ENCODE measurements at places on chromosomes 6 and 20.

DNA sequence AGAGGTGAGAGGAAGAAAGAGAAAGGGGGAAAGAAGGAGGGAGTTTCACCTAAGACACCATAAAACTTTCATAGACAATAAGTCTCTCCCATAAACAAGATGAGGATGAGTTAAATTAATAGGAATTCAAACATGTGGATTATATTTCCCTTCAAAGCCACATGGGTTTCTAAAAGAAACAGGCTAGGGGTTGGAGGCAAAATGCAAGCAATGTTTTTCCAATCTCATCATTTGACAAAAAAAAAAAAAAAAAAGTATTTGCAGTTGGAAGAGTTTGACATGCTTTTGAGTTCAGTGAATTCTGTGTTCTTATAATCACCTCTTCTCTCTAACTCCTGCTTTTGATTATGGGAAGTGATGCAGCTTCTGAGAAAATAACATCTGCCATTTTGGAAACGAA, 286.5 kb upstream of the PRND start:
- no peak for DNase-seq

- DNase-seq, result no peak
Observed at GRCh38 chr20:34689486-34689885, 12.6 kb upstream of the PIGU start.

- no peak for DNase-seq
Observed at GRCh38 chr20:43442282-43442880, 15.3 kb upstream of the SRSF6 start.

DNA sequence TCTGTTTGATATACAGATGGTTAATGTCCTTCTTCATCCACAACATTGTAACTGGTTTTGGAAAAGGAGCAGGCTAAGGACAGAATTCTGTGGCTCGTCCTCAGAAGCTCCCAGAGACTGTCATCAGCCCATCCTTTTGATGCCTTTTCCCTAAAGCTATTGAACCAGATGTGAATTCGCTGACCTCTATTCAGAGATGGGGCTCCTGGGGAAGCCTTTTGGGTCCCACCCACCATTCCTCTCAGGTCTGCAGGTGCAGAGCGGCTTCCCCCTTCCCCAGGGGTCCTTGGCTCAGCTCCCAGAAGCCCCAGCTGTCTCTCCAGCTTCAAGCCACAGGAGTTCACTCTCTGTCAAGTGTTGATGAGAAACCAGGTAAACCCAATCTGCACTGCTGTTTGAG, 191.7 kb downstream of the SMOC2 start:
- peak; percentile 79 for DNase-seq

GRCh38 chr20:19253916-19254820, 41.7 kb downstream of the SLC24A3 start:
- no peak for DNase-seq

- DNase-seq, result peak; percentile 93
Observed at GRCh38 chr20:25280051-25280573, 32.2 kb downstream of the PYGB start.

DNA sequence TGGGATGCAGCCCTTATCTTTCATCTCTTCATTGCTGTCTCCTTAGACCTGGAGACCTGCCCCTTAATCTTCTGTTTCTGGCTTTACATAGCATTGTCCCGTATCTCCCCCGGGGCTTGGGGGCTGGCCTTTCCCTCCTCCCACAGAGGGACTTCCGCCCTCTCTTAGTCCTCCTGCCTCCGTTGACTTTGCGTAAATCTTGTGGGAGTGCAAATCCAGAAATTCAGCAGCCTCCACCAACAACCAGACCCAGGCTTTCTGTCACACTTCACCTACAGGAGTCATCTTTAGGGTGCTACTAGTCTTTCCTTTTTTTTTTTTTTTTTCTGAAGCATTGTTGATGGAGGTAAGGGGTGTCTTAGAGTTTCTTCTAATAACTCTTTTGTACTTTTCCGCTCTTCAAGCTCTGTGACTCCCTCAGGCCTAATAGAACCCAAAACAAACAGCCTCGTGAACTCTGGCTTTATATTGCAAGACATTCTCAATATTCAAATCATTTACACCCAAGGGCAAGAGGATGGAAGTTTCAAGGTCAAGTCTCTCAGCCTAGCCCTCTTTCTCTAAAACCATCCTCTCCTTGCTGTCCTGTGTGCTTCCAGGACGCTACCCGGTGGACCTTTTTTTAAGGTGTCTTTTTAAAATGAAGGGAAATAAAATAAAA, 66.2 kb downstream of the RREB1 start:
- DNase-seq, result no peak

- DNase-seq, result peak; percentile 13
Observed at GRCh38 chr20:49979030-49979832, 3.5 kb upstream of the SNAI1 start.

DNA sequence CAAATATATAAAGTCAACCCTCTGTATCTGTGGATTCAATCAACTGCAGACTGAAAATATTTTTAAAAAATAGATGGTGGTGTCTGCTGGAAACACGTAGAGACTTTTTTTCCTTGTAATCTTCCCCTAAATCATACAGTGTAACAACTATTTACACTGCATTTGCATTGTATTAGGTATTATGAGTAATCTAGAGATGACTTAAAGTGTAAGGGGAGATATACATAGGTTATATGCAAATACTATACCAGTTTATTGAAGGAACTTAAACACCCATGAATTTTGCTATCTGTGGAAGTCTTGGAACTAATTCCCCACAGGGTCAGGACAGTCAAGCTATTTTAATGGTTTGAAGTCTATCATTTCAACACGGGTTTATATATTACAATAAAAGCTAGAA, 10.2 kb downstream of the HDAC2 start:
- DNase-seq, result no peak

DNA sequence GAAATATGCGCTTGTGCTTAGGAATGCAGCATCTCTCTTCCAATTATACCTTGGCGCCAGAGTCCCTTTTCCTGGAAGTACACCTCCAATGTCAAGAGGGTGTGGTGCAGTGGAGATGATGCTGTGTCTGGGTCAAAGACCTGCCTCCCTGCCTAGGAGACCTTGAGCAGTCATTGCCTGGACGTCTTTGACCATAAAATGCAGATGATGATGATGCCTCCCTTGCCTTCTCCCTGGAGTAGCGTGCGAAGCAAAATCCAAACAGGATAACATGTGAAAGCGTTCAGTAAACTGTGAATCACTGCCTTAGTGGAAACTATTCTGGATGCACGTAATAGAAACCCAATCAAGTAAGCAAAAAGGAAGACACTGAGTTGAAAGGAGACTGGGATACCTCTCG, 97.4 kb upstream of the ARMC2 start:
- no peak for DNase-seq

DNA sequence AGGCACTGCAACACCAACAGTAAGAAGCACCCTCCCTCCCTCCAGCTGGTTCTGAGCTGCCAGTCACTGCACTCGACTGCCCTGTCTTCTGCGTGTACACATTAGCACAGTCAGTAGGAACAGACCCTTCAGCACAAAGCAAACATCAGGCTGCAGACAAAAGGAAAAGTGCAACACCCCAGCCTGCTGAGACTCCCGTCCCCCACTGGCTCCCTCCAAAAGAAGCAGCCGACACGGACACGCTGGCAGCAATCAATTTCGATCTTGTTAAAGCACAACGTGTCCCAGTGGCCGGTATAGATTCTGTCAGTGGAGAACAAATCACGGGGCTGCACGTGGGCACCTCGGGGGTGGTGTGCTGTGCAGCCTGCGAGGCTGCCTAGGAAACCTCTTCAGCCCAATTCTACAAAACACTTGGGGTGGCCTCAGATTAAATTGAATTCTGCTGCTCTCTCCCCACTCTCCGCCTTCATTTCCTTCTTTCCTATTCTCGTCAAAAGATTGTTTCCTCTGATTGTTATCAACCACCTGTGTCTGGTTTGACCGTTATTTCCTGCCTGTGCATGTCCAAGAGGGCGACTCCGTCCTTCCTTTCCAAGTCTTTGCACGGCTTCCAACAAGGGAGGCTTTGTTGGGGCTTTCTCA, 38.7 kb downstream of the TRAF3IP2 start:
- DNase-seq, result peak; percentile 76

DNA sequence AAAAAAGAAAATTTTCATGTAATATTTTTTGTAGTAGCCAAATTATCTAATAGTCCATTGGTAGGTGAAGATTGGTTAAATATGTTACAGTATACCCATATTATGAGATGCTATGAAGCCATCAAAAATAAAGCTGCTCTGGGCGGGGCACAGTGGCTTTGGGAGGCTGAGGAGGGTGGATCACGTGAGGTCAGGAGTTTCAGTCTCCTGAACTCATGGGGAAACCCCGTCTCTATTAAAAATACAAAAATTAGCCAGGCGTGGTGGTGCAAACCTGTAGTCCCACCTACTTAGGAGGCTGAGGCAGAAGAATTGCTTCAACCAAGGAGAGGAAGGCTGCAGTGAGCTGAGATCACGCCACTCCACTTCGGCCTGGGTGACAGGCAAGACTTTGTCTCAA, 360.5 kb downstream of the KIF16B start:
- DNase-seq, result no peak

DNA sequence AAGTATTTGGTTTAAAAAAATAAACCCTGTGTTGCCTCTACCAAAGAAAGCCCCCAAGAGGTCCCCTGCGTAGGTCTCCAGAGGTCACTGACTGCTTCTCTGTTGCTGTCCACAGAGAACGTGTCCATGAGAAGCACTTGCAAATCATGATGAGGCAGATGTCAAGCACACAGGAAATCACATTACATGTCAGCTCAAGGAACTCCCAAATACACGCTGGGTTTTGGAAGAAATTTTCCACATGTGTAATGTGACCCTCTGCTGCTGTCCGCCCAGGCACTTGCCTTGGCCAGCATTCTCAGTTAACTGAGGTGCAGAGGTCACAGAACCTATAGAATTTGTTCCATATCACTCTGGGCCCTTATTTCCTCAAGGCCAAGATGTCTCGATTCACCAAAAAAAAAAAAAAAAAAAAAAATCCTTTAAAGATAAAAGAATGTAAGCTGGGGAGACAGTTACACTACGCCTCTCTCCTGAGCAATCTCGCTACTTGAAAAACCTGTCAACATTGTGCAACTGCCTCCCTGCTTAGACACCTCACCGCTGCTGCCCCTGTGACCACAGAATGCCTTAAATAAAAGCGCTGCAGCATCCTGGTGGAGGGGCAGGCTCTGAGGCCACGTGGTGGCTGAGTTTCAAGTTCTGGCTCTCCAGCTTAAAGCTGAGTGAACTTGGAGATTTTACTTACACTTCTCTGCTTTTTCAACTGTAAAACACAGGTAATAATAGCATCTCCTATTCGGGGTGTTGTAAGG, 42.3 kb downstream of the SLC22A23 start:
- no peak for DNase-seq

- no peak for DNase-seq
Observed at GRCh38 chr6:39037082-39037508, 11.5 kb upstream of the GLP1R start.

- no peak for DNase-seq
Observed at GRCh38 chr6:129492260-129492659, 217.7 kb downstream of the ARHGAP18 start.

DNA sequence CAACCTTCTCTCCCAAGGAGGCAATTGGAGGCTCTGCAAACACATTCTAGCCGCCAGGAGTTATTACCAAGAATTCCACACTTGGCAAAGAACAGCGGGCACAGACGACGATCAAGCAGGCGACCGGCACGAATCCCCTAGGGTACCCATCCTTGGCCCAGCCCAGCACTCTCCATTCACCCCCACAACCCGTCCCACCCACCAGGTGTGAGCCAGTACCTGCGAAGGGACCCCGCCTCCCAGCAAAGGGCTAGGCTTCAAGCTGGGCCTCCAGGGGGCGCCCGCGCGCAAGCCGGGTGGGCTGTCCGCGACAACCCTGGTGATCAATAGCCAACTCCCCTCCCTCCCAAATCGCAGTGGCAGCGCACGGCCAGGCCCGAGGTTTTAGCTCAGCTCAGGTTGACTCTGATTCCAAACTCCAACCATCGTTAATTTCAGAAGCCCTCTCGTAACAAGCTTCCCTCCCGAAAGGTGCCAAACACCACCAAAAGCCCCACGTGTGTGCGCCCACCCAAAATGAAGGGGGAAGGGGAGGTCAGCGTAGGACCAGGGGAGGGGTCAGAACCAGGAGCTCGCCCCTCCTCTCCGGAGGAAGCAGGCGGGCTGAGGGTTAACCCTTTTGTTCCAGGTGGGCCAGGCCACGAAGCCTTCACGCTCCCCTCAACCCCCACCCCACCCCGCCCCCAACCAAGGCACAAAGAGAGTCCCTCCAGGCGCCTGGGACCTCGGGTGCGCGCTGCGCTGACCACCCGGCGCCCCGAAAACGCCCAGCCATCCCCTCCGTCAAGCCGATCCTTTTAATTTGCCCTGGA, 2.1 kb downstream of the SALL4 start:
- DNase-seq, result peak; percentile 15

GRCh38 chr6:56022678-56023077, 147.3 kb upstream of the BMP5 start:
- no peak for DNase-seq

DNA sequence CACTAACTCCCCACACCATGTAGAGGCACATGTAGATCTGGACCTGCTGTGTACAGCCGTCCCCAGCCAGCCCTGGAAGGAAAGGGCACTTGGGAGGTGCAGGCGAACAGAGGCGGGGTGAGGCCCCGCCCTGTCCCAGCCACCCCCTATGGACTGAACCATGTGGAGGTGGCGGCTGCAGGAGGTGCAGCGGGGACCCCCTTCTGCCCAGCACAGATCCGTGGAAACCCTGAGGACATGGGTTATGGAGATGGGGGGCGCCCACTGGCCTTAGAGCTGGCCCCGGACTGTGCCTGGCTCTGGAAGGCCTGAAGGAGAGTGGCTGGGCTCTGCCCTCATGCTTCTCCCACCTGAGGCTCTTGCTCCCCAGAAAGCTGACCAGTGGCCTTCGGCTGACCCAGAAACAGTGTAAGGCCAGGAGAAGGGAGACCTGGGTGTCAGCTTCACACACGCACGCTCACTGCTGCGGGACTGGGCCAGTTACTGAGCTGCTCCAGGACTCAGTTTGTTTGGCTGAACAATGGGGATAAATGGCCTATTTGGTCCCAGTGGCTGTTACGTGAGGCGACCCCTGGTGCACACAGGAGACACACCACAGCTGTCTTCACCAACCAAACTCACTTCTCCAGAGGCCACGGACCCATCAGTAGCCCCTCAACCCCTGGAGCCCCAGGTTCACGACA, 87.2 kb downstream of the GINS1 start:
- DNase-seq, result no peak

DNA sequence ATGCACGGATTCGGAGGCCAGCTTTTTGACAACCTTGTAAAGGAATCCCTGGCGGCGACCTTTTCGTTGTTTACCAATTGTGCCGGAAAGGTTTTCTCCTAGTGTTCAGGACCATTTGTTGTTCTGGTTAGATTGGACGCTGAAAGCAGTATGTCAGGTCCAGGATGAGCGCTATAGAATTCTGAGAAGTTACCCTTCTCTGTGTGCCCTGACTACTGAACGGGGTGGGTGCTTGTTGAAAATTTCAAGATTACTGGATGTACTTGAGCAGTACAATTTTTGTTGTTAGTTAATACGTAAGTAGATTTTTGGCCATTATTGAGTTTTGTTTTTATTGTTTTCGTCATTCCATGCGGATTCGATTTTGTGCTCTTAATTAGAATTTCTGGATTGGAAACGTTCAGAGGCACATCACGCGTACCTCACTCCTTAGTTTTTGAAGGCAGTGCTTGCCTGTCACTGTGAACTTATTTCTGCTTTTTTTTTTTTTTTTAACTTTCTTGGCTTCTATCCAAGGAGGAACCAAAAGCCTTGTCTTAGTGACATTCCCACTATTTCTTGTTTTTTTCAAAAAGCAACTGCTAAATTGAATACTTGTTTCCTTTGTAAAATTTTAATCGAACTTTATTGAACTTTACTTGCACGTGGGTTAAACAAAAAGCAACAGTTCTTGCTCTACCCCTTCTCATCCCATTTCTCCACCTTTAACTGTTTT, 898 bp downstream of the XRN2 start:
- no peak for DNase-seq

All from NCI-H1092 (cell line).